ENCODE measurements at places on chromosomes 2 and 18.
A peak's percentile ranks its signal among the peaks of the same experiment; 100 is the strongest.

DNA sequence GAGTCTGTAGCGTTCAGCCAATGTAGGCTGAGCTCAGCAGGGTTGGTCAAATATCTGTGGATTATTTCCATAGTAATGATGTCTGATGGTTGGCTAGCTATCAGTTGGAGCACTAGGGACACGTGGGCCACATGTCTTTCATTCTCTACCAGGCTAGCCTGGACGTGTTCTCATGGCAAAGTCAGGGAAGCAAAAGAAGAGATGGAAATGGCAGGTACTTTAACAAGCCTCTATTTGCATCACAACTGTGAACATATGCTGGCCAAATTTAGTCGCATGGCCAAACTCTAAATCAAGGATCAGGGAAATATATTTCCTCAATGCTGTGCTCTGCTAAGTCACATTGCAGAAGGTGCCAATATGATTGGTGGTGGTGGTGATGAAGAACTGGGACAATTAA is 371.6 kb upstream of the CHST9 start:
- DNase-seq, result no peak

DNA sequence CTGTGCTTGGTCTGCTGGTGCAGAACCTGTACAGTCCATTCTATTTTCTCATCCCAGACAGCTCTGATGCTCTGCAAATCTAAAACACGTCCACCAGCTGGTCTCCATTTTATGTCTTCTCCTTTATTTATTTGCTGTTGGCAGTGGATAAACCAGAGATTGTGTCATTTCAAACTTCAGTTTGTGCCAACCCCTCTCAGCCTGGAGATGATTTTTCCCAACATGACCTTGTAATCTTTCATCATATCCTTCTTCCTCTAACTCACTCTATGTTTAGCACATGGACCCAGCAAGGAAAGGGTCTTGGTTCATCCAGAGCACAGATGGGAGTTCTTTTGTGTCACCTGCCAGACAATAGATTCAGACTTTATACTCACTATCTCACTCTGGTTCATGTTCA is 273.2 kb downstream of the MTX2 start:
- DNase-seq, result no peak

DNA sequence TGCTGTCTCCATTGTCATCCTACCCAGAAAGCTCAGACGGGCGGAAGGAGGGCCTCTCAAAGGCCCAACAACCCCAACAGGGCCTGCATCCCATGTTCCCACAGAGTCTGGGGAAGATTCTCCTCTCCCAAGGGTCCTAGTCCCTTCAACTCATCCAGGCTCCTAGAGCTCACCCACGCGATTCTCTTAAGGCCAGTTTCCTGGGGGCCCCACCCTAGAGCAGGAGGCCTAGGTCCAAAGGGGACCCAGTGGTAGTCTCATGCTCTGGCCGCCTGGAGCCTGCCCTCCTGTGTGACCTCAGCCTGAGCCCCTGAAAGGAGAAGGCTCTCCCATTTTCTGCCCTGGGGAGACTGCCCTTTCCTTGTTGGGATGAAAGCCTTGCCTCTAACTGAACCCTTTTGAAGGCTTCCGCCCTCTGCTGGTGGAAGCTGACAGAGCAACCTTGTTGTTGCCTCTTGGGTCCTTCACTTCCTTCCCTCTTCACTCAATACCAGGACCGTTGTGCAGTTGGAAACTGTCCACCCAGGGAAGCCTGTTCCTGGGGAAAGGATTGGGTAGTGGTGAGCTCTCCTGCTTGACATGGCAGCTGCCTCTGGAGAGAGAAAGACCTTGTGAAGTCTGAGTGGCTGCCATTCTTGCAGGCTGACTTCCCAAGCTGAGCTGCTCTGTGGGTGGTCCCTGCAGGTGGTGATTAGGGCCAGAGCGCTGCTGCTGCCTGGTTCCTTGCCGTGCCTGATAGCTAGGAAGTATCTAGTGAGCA is 86.0 kb upstream of the ALPP start:
- DNase-seq, result peak; percentile 73

DNA sequence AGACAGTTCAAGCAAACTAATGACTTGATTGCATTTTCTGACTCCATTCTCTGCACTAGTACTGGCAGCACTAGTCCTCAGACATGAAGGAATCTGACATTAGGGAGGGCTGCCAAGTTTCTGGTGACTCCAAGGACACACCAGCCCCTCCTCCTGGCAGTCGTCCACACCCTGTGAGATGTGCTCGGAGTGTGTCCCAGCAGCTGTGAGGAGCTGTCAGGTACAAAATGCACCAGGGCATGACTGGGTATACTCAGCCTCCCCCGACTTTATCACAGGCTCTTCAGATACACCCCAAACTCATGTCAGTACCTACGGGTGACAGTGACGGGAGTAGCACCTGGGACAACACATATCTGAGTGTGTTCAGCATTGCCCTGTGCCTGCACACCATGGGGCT is 43.1 kb downstream of the EDAR start:
- DNase-seq, result no peak

- no peak for DNase-seq
These were observed 102.9 kb downstream of the CDC42EP3 start for GRCh38 chr2:37568565-37568964.

DNA sequence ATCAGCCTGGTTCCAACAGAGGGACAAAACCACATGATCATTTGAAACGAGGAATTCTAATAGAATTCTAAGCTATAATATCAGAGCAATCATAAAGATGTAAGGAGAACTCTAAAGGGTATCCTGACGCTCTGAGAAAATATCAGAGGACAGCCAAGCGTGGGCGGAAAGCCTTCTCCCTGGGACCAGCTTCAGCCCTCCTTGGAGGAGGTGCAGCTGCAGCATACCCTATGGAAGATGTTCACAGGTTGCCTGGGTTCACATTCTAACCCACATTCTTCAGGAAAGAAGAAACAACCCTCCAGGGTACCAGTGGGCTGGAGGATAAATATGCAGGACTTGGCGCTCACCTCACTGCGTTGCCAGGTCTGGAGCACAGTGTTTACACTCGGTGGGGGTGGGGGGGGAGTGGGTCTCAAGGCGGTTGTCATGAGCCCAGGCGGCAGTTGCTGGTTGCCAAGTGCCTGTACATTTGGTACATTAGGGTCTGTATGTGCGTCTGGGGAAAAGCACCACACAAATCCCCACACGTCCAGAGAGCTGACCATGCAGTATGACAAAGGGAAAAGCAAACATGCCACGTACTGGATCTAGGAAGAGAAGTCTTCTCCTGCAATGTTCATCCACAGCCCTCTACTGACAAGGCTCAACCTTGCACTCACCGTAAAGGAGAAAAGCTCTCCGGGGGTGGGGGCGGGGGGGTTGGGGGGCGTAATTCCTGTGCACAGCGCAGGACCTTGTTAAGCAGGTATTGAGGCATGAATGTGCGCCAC is 80.5 kb downstream of the CDH19 start:
- no peak for DNase-seq

DNA sequence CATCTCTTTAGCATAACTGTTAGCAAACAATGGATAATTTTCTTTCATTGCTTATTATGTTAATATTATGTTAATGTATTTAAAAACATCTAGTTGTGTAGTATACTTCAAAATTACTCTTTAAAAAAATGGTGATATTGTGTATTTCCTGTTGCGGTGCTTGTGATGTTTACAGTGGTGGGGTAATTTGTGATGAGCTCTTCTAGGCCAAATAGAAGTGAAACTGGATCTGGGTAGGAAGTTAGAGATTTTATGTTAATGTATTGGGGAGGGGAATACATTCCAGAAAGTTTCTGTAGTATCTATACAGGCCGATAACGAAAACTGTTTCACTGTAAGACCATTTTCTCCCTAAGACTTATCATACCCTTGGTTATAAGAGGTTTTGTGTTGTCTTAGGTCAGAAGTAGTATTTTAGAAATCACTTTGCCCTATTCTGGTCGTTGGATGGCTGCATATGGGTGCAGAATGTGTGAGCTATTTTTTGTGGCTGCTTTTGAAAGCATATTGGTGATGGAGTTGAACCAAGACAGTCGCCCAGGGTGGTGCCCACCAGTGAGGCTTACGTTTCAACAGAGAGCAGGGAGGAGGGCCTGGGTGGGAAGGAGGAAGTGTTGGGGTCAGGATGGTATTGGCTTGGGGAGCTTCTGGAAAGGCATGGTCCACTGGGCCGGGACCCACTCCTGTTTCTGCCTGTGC is 5.8 kb downstream of the TSHZ1 start:
- DNase-seq, result no peak

DNA sequence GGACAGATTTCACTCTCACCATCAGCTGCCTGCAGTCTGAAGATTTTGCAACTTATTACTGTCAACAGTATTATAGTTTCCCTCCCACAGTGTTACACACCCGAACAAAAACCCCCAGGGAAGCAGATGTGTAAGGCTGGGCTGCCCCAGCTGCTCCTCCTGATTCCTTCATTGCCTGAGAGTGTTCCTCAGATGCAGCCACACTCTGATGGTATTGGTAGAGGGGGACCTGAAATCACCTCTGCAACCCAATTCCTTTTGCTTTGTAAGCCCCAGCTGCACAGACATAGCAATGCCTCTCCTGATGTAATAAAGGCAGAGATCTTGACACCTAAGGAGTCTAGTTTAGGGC is 1529.8 kb downstream of the RPIA start:
- DNase-seq, result no peak

DNA sequence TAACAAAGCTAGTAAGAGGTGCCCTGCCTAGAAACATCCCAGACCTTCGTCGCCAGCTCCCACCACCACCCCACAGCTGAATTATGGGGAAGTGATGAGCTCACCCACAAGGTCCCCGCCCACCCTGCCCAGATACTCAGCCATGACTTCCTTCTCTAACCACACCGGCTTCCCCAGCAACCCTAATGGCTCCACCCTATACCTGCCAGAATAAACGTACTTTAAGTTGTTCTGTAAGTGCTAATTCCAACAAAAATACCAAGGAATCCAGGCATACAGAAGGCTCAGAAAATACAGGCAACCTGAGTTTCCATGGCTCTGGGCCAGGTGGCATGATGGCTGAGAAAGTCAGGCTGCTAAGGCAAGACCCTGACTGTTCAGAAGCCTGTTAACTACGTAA is 39.1 kb downstream of the TMEM163 start:
- no peak for DNase-seq

DNA sequence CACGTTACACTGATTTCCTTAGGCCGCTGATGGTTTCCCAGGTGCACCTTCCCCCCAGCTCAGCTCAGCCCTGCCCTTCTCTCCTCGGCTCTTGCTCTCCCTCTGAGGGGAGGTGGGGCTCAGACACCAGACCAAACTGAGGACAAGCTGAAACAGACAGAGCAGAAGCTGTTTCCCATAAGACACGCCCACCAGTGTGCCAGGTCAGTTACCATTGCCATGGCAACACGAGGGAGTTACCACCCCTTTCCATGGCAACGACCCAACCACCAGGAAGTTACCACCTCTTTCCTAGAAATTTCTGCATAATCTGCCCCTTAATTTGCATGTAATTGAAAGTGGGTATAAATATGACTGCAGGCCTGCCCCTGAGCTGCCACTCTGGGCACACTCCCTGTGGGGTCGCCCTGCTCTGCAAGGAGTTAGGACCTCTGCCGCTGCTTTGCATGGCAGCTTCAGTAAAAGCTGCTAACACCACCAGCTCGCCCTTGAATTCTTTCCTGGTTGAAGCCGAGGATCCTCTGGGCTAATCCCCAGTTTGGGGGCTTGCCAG is 120.9 kb upstream of the SMIM21 start:
- no peak for DNase-seq

DNA sequence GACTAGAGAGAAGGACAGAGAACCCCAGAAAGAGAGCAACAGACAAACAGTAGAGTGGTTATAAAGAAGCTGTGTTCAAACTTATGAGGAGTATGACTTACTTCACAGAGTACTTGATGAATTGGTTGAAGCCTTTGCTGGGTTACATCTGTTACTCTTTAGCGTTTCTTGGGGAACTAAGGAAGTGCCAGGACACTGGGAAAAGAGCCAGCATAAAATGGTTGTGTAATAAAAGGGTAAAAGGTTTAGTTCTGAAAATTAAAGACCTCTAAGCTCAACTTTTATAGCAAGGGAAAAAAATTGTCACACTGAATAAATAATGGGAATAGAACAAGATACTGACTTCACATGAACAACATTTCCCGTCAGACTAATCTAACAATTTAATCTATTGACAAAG is 17.0 kb upstream of the STAT4 start:
- no peak for DNase-seq

GRCh38 chr2:208502288-208502687 is 95.7 kb downstream of the PTH2R start:
- DNase-seq, result no peak

DNA sequence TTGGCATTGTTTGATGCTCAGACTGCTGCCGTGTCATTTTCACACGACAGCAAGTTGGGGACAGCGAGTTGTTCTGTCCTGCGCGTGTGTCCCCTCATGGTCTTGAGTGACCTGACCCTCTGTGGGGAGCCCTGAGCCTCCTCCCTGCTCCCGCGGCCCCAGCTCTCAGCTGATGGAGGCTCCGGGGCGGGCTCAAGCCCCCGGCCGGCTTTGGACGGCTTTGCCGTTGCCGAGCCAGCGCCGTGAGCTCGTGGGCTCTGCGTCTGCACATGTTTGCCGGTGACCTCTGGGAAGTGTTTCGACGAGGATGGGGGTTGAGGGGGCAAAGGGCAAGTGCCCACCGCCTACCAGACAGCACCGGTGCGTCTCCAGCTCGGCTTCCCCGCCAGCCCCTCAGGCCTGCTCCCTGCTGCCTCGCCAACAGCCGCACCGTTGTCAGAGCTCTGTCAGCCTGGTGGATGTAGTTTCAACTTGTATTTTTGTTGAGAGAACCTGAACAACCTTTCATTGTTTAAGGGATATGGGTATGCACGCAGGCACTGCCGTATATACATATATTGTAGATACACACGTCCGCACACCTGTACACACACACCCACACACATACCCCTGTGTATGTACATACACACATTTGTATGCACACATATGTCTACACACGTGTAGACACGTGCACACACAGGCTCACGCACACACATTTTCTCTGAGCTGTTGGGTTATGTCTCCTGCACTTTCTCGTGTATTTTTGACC is 13.7 kb downstream of the PDCD1 start:
- DNase-seq, result no peak

GRCh38 chr2:148745151-148745851 is 100.8 kb downstream of the EPC2 start:
- DNase-seq, result no peak

DNA sequence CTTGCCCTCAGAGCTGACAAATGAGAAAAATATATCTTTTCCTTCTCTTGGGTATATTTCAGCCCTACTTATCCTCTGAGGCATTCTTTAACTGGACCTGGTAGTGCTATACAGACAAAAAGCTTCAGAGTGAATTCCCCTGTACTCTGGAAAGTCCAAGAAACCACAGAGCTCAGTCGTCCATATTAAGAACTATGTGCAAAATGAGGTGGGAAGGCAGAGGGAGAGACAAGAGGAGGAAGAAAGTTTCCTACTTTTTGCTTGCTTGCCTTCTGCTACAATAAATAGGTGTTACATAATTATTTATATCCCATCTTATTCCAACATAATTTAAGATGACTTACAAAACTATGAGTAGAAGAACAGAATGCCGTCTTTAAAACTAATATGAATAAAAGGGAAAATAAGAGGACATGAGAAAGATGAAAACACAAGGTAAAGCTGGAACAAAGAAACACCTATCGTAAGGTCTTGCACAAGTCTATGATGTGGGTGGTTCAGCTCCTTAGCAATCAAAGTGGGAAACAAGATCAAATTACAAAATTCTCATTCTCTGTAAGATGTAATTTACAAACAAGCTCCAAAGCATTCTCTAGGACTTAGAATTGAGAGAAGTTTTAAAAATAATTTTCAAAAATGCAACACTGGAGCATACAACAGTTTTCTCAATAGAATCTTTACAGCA is 97.9 kb downstream of the BAZ2B start:
- DNase-seq, result no peak

Data from GM13976 (cell line).